Gastroesophageal sphincter (tissue), 4 donors: ENCODE measurements at places on chromosomes 6 and 20.

GRCh38 chr6:1596088-1596852 lies 13.4 kb upstream of the FOXC1 start:
- ATAC-seq = peak; percentile 66

DNA sequence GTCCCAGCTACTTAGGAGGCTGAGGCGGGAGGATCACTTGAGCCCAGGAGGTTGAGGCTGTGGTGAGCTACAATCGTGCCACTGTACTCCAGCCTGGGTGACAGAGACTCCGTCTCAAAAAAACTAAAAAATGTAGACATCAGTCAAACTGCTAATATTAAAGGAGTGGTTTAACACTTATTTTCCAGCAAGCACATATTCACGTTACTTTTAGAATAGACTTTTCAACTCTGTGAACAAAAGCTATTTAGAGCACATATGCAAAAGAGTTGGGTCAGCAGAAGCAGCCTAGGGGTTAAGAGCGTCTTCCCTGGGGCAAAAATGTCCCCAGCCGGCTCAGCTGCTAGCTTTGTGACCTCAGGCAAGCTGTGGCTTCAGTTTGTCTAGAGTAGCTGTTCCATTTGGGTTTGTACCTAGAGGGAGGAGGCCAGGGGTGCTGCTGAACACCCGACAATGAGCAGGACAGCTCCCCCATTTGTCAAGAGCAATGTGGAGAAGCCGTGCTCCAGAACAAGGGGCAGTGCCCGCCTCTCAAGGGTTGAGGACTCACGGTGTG lies 62.5 kb upstream of the PTGIS start:
- ATAC-seq = no peak

DNA sequence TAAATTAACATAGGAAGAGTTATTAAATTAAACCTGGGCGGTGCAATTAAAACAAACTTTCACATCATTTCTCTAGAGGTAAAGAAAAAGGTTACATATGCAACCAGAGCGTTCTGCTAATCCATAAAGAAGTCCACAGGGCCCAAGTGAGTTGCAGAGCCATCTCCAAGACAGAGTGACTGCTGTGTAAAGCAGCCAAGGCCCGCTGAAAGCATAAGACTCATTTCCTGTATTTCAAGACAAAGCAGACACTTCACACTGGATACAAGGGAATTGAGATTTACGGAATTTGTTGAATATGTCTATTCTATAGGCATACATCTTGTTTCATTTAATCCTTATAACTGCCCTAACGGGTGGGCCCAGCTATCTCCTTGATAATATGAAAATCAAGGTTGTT lies 422.8 kb downstream of the CBLN4 start:
- no peak for ATAC-seq

DNA sequence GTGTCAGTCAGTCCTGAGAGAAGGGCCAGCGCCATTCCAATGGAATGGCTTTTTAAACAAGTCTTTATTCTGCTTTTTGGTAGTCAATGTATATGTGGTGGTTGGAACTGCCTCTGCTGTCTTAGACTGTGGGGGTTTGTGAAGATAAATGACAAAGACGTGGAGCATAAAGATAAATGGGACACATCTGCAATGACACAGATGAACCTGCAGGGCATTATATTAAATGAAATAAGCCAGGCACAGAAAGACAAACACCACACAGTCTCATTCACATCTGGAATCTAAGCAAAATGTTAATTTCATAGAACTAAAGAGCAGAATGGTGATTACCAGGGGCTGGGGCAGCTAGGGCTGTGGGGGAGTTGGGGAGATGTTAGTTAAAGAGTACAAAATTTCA lies 912.8 kb upstream of the MAN1A1 start:
- no peak for ATAC-seq

DNA sequence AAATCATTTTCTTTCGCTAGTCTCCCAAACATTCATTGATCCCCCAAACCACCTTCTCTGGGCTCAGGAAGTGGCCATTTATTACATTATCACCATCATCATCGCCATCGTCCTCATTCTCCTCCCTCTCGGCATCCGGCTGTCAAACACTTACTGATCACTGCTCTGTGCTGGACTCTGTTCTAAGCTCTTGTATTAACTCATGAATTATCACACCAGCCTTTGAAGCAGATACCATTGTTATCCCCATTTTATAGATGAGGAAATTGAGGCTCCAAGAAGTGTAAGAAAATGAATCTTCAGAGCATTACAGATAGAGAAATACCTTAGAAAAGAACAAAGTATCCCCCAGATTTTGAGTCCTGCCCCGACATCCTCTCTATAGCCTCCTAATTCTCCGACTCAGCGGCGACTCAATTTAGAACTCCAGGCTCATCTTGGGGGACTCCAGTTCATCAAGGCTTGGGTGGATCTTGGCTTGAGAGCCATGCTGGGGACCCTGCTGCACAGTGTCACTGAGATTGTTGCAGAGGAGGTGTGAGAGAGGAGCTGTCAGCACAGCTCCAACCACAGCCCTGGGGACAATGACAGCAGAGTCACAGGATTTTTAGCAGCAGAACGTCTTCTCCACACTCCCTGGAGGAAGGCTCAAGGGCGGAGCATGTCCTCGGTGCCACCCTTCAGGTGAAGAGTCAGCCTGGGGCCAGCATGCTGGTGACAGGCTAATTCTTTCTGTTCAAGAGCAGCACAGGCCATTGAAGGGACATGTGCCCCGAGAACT lies 6.6 kb upstream of the EEF1E1 start:
- ATAC-seq = no peak

DNA sequence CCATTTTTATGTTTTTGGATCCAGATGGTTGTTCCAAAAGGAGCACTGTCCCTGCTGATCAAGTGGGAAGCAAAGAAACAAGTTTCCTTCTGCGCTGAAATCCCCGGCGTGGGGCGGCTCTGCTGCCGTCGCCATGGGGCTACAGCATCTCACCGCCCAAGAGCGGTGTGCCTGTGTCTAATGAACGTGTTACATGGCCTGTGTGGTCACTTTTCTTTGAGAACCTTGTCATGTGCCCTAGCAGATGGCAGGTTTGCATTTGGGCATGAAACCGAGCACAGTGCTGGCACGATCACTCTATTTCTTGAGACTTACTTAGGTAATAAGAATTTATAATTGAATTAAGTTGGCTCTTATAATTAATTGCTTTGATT lies 51.9 kb downstream of the ZDHHC14 start:
- no peak for ATAC-seq

- ATAC-seq = no peak
These were observed 107.5 kb downstream of the FAXC start for GRCh38 chr6:99241905-99242534.
